Left cardiac atrium (tissue), 4 donors: ENCODE measurements at places on chromosomes 2 and 18. TPM values are rescaled to one million over a fixed set of nuclear protein-coding genes. Genes with fewer than 3 reads are reported as not detected.

HOXD4 gene
- total RNA-seq = 0.29 TPM

TUBB8B gene
- total RNA-seq = not detected

PPP1R1C gene
- 5.5 TPM for total RNA-seq

XIRP2 gene
- total RNA-seq = 22.9 TPM

DNER gene
- total RNA-seq = 6.2 TPM

AGXT gene
- total RNA-seq = 0.24 TPM

- DNase-seq = no peak
Observed at GRCh38 chr2:151766437-151767153, 32.3 kb upstream of the NEB start.

DNA sequence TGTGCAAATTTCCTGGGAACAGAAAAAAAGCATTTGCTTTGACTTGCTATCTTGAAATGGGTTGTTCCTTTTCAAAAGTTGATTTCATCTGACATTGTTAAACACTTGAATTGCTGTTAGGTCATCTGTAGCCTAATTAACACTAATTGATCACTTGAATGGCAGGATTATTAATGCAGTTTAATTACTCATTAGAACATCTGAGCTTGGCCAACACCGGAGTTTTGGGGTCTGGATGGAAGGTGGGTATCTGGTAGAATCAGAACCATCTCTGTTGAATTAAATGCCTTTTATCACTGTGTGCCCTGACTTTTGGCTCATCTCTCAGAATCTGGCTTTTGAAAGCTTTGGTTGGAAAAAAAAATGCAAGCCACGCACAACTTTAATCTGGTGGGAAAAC, 8.4 kb downstream of the DAPL1 start:
- DNase-seq = no peak

- no peak for DNase-seq
Observed at GRCh38 chr2:38262069-38262871, 114.8 kb downstream of the ATL2 start.
